ENCODE measurements at places on chromosomes 7 and 10. TPM values are rescaled to one million over a fixed set of nuclear protein-coding genes. Genes with fewer than 3 reads are reported as not detected.

Gene WDFY4
- not detected for total RNA-seq

Gene APBB1IP
- total RNA-seq: 7.4 TPM

Gene SFXN2
- 22.1 TPM for total RNA-seq

Gene TMEM254
- 46.2 TPM for total RNA-seq

Gene NFKB2
- 47.8 TPM for total RNA-seq

Gene CFAP43
- 2.7 TPM for total RNA-seq

Gene TRIM50
- not detected for total RNA-seq

Gene AKR1C1
- total RNA-seq: 7,564 TPM

Gene PSD
- 0.78 TPM for total RNA-seq

Gene SH3PXD2A
- 2.8 TPM for total RNA-seq

Gene AKR1E2
- 74.3 TPM for total RNA-seq

Gene NYAP1
- 3.6 TPM for total RNA-seq

Gene EXOSC1
- 52.6 TPM for total RNA-seq

Gene PLAU
- total RNA-seq: 27.6 TPM

Gene ADGRA1
- not detected for total RNA-seq

Gene MMD2
- total RNA-seq: not detected

Gene PRSS37
- not detected for total RNA-seq

Gene NEUROD6
- not detected for total RNA-seq

Gene CFAP69
- 0.68 TPM for total RNA-seq

Gene SUN3
- not detected for total RNA-seq

Gene OGDH
- 56.0 TPM for total RNA-seq

Gene GSDME
- total RNA-seq: 25.5 TPM

Gene CRPPA
- 2.0 TPM for total RNA-seq

Gene GPR15LG
- total RNA-seq: not detected

Gene INA
- total RNA-seq: not detected

Gene CTNNA3
- not detected for total RNA-seq

Gene RSPH10B
- total RNA-seq: not detected

Gene WAPL
- 21.8 TPM for total RNA-seq

Gene AKR1C3
- 3,253 TPM for total RNA-seq

Gene HMX2
- total RNA-seq: not detected

Gene CRTAC1
- not detected for total RNA-seq

Gene WIPF3
- 0.27 TPM for total RNA-seq

Gene HYCC1
- total RNA-seq: 17.6 TPM

Gene VWA2
- not detected for total RNA-seq

Gene NME8
- not detected for total RNA-seq

Gene BTBD16
- 0.88 TPM for total RNA-seq

Gene NUTM2A
- total RNA-seq: 1.7 TPM

Gene TLX1
- total RNA-seq: not detected

Gene H2BK1
- total RNA-seq: not detected

Gene MYOF
- total RNA-seq: 67.0 TPM

Gene DNAJC30
- 10.7 TPM for total RNA-seq

Gene TMEM236
- total RNA-seq: 0.14 TPM
